Endodermal cell (in vitro differentiated cells): ENCODE measurements at places on chromosomes 5 and 9. TPM values are rescaled to one million over a fixed set of nuclear protein-coding genes. Genes with fewer than 3 reads are reported as not detected.
A peak's percentile ranks its signal among the peaks of the same experiment; 100 is the strongest.

The CYLC2 gene
- total RNA-seq: not detected in 2 replicates

The PRUNE2 gene
- total RNA-seq: 4.3 and 6.8 TPM in 2 replicates

The C1QTNF2 gene
- total RNA-seq: 0.11 TPM in 1 of 2 replicates, not detected in the other

The SLC36A2 gene
- total RNA-seq: 0.45 and 1.4 TPM in 2 replicates

The MRPL36 gene
- 49.7 and 52.3 TPM in 2 replicates for total RNA-seq

The THBS4 gene
- 10.6 and 13.6 TPM in 2 replicates for total RNA-seq

The SPINK6 gene
- total RNA-seq: not detected in 3 replicates

The ANKRD18A gene
- total RNA-seq: 5.0 to 10.2 TPM (median 5.3 TPM) in 3 replicates

DNA sequence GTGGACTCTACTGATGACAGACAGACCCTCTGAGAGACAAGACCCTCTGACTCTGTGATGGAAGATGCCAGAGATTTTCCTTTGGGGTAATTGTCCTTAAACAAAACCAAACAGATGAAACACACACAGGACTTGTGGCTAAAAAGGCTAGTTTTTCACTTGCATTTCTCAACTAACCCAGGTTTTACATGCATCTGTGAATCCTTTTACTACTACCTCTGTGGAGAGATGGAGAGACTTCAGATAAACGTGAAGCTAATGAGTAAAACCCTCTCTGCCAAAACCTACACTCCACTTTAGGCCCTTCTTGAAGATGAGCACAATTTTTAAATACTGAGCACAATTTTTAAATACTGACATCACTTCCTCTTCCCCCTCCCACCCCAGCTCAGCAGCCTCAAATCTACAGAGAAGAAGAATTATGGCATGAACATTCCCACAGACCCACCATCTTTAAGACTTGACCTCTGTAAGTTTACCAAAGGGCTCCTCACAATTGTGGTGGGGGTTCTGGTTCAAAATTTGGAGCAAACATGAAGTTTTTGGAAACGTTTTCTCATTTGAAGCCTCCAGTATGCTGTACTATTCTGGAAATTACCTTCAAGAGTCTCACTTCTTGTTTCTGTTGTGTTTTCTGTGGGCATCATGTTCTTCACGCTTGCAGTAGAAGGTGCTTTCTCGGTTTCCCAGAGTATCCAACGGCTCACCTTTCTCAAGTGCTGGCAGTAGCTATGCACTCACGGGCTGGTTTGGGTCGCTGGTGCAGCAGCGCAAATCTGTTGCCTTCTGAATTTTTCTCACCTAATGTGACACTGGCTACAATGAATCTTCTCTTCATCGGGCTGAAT, 42.7 kb downstream of the ACER2 start:
- H3K4me1 ChIP-seq: no peaks in the 10 kb centered on the region
- no peak overlapping the region for H3K4me3 ChIP-seq
- no peaks in the 10 kb centered on the region for H3K27me3 ChIP-seq
- no peaks in the 10 kb centered on the region for H3K36me3 ChIP-seq
- DNase-seq: no peak

DNA sequence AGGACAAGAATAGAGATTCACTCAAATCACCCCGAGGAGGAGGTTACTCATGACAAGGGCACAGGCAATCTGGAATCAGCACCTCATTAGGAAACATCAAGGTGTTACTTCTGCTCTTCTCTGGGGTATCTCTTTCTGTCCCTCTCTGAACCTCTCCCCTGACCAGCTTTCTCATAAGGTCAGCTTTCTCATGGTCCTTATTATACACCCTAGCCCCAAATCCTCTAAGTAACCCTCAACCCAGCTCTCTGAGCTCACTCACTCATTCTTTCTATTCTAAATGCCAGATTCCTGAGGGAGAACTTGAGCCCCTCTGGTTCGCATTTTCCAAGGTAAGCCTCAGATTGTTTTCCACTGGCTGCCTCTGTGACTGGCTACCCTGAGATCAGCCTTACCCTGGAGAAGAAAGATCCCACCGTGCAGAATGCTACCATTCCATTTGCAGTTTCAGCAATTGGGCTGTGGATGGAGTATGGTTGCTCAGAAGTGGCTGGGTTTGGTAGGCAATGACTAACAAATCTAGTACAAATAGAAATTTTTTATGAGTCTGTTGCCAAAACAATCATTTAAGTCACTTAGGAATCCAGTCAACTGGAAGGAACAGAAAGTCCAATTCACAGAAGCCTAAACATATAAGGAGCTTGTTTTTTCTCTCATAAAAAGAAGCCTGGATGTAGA, 9.0 kb upstream of the TIMD4 start:
- H3K4me1 ChIP-seq: no peaks in the 10 kb centered on the region
- H3K4me3 ChIP-seq: no peak overlapping the region
- H3K36me3 ChIP-seq: no peaks in the 10 kb centered on the region
- DNase-seq: no peak

DNA sequence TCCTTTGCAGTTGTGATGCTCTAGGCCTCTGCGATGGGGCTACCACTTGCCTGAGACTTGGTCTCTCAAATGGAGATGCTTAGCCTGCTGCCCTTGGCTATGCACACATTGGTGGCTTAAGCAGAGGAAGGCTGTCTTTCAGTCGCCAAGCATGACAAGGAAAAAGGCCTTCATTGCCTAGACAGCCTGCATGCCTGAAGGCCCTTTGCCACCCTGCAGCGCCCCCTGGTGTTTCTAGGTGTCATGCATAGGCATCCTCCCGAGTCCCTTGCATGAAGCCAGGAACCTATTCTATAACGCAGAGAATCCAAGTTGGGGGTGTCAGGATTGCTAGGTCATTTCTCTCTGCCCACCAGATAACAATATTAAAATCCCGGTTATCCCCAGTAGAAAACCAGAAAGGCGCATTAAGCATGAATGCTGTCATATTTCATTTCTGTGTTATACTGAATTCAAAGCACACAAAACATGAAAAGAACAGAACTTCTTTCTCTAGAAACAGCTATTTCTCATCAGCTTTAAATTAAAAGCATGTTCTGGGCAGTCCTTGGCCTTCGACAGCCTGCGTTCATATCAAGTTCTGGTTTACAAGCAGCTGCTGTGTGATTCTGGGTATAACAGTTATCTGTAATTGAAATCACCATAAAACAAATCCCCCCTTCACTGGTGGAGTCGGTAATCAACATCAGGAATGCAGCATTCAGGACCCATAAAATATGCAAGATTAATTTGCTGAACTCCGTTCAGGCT, 59.7 kb upstream of the TRPC7 start:
- H3K36me3 ChIP-seq: no peaks in the 10 kb centered on the region
- peak; percentile 97 for DNase-seq
- H3K4me1 ChIP-seq: peaks cover 13% of the 10 kb centered on the region
- H3K27me3 ChIP-seq: no peaks in the 10 kb centered on the region
- no peak overlapping the region for H3K4me3 ChIP-seq

GRCh38 chr5:176803068-176803942, 7.1 kb upstream of the UNC5A start:
- no peaks in the 10 kb centered on the region for H3K4me1 ChIP-seq
- no peak overlapping the region for H3K27ac ChIP-seq
- H3K27me3 ChIP-seq: peaks cover 45% of the 10 kb centered on the region
- H3K36me3 ChIP-seq: no peaks in the 10 kb centered on the region

- H3K36me3 ChIP-seq: no peaks in the 10 kb centered on the region
- H3K27me3 ChIP-seq: no peaks in the 10 kb centered on the region
- no peak for DNase-seq
- peaks cover 12% of the 10 kb centered on the region for H3K4me1 ChIP-seq
- H3K4me3 ChIP-seq: no peak overlapping the region
Observed at GRCh38 chr5:159422361-159422760, 92.1 kb upstream of the IL12B start.

- H3K36me3 ChIP-seq: no peaks in the 10 kb centered on the region
- no peak overlapping the region for H3K27ac ChIP-seq
- no peak overlapping the region for H3K4me3 ChIP-seq
- peaks cover 10% of the 10 kb centered on the region for H3K27me3 ChIP-seq
- no peak for DNase-seq
Observed at GRCh38 chr5:83715236-83716065, 5.2 kb downstream of the HAPLN1 start.

GRCh38 chr5:103021314-103021713, 98.6 kb downstream of the GIN1 start:
- no peak overlapping the region for H3K27ac ChIP-seq
- H3K36me3 ChIP-seq: no peaks in the 10 kb centered on the region
- no peak overlapping the region for H3K4me3 ChIP-seq
- H3K4me1 ChIP-seq: no peaks in the 10 kb centered on the region
- DNase-seq: no peak

DNA sequence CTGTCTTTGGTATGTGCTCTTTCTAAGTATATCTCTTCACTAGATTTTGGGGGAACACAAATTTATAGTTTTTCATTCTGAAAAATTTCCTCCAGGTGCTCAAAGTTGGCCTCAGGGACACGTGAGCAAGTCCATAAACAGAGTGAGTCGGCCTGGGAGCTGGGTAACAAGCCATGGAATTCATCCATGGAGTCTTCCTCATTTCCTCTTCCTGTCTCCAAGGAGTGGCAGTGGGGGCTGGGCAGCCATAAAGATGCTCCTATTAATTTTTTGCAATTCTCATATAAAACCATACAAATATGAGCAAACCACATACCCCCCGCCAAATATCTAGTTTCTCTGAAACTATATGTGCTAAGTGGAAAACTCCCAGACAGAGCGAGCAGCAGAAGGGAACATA, 136.6 kb upstream of the OTULINL start:
- peaks cover 4% of the 10 kb centered on the region for H3K36me3 ChIP-seq
- H3K4me3 ChIP-seq: no peak overlapping the region
- H3K27ac ChIP-seq: peak overlapping the region; percentile 97
- H3K4me1 ChIP-seq: no peaks in the 10 kb centered on the region
- no peaks in the 10 kb centered on the region for H3K27me3 ChIP-seq
- no peak for DNase-seq

- H3K4me1 ChIP-seq: peaks cover 9% of the 10 kb centered on the region
- no peak overlapping the region for H3K27ac ChIP-seq
- peaks cover 6% of the 10 kb centered on the region for H3K27me3 ChIP-seq
- no peak for DNase-seq
- H3K4me3 ChIP-seq: no peak overlapping the region
- H3K36me3 ChIP-seq: no peaks in the 10 kb centered on the region
Observed at GRCh38 chr5:168920019-168920810, 341.0 kb upstream of the PANK3 start.

GRCh38 chr5:57360871-57361270, 121.7 kb downstream of the ACTBL2 start:
- H3K4me1 ChIP-seq: no peaks in the 10 kb centered on the region
- no peak overlapping the region for H3K27ac ChIP-seq
- DNase-seq: no peak
- H3K27me3 ChIP-seq: no peaks in the 10 kb centered on the region
- no peak overlapping the region for H3K4me3 ChIP-seq
- no peaks in the 10 kb centered on the region for H3K36me3 ChIP-seq

GRCh38 chr5:179272326-179273072, 72.8 kb downstream of the ADAMTS2 start:
- H3K4me1 ChIP-seq: no peaks in the 10 kb centered on the region
- H3K4me3 ChIP-seq: no peak overlapping the region
- peak; percentile 30 for DNase-seq
- H3K36me3 ChIP-seq: no peaks in the 10 kb centered on the region
- H3K27ac ChIP-seq: peak overlapping the region; percentile 79
- no peaks in the 10 kb centered on the region for H3K27me3 ChIP-seq

DNA sequence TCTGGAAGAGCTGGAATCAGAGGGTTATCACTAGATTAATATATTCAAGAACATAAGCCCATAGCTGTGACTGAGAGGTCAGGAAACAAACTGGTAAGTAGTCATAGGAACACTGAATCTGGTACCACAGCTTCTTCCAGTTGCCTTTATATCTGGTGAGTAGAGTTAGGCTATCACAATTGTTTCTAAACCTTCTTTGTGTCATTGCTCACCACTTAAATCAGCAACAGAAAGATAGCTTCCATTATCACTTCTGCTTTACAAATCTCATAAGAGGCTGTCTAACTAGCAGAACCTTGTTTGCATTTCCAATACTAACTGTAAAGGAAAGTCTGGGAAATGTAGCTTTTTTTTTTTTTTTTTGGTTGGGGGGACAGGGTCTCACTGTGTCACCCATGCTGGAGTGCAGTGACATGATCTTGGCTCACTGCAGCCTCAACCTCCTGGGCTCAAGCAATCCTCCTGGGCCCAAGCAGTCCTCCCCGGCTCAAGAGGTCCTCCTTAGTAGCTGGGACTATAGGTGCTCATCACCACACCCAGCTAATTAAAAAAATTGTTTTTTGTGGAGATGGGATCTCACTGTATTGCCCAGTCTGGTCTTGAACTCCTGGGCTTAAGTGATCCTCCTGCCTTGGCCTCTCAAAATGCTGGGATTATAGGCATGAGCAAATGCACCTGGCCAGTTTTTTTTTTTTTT, 22.0 kb downstream of the CDC42SE2 start:
- H3K36me3 ChIP-seq: peaks cover 7% of the 10 kb centered on the region
- no peaks in the 10 kb centered on the region for H3K4me1 ChIP-seq
- H3K27me3 ChIP-seq: no peaks in the 10 kb centered on the region
- no peak overlapping the region for H3K27ac ChIP-seq
- no peak for DNase-seq

DNA sequence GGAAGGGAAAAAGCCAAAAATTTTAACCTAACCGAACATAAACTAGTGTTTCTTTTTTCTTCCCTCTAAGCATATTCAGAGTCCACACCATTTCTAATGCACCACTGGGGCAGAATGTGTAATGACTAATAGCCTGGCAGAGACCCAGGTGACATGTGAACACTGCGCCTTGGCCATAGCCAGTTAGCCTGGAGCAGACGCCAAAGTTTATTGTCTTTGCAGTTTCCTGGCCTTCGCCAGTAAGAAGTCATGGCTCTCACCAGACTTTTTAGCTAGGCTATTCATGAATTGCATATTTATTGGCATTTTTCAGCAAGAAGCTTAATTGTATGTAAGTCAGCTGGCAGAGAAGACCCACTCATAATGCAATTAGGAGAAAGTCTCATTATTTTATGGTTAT, 182.8 kb upstream of the SLC27A6 start:
- no peak overlapping the region for H3K4me3 ChIP-seq
- peaks cover 3% of the 10 kb centered on the region for H3K4me1 ChIP-seq
- H3K36me3 ChIP-seq: no peaks in the 10 kb centered on the region

GRCh38 chr5:68884144-68884754, 209.6 kb upstream of the SLC30A5 start:
- H3K4me3 ChIP-seq: no peak overlapping the region
- no peak for DNase-seq
- no peaks in the 10 kb centered on the region for H3K4me1 ChIP-seq

- no peaks in the 10 kb centered on the region for H3K36me3 ChIP-seq
- no peak overlapping the region for H3K27ac ChIP-seq
- no peaks in the 10 kb centered on the region for H3K27me3 ChIP-seq
- no peaks in the 10 kb centered on the region for H3K4me1 ChIP-seq
Observed at GRCh38 chr5:104024538-104024937, 461.9 kb upstream of the NUDT12 start.
